ENCODE measurements at places on chromosomes 2 and 18.
A peak's percentile ranks its signal among the peaks of the same experiment; 100 is the strongest.

DNA sequence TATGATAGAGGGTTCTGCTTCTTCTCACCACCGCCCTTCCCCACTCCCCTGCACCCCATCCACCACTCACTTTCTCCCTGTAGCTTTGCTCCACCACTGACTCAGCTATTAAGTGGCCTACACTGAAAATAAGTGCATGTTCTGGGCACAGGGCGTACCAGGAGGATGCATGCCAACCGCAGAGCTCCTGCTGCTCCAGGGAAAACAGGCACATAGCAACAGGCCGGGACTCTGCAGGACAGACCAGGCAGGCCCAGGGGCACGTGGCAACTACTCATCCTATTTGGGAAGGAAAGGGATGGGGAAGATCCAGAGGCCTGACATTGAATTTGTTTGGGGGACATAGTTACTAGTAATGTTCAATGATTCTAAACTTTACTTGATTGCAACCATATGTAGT lies 28.4 kb downstream of the ARL4C start:
- no peak for DNase-seq

GRCh38 chr2:63811063-63811462 lies 30.6 kb upstream of the UGP2 start:
- no peak for DNase-seq

- DNase-seq = no peak
These were observed 58.9 kb upstream of the STON1 start for GRCh38 chr2:48471048-48471474.

DNA sequence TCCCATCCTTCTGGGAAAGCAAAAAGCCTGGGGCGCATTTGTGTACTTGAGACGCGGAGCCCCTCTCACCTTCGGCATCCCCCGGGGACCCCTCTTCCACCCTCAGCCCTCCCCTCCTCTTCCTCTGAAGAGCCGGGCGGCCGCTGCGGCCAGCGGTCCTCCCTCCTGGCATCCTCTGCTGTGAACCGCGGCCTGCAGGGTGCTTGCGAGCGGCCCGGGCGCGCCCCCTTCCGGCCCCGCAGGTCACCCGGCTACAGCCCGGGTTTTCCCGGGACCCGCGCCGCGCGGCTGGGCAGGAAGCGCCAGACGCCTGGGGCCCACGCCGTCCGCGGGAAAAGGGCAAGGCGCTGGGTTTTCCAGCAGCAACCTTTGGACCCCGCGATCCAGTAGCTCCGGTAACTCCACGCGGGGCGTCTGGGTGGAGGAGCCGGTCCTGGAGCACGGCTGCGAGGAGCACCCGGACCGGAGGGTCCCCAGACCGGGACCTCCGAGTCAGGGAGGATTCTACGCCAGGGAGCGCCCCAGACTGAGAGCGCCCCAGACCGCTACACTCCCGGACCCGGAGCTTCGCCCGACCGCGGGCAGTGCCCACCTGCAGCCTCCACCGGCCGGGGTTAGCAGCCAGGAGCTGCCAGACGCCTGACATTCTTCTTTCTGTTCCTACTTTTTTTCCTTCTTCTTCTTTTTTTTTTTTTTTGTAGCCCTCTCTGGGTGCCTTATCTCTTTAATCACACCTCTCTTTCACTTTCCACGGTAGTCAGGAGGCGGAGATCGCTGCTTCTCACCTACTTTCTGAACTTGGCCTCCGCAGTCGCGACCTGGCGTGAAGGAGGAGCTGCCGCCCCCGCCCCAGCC lies at the start of gene IL18R1:
Gene IL18R1 (plus strand): TSS at position 271 of the 855 bp plus-strand sequence. CDS start 6,865 bp downstream, outside the sequence.
- peak; percentile 41 for DNase-seq

DNA sequence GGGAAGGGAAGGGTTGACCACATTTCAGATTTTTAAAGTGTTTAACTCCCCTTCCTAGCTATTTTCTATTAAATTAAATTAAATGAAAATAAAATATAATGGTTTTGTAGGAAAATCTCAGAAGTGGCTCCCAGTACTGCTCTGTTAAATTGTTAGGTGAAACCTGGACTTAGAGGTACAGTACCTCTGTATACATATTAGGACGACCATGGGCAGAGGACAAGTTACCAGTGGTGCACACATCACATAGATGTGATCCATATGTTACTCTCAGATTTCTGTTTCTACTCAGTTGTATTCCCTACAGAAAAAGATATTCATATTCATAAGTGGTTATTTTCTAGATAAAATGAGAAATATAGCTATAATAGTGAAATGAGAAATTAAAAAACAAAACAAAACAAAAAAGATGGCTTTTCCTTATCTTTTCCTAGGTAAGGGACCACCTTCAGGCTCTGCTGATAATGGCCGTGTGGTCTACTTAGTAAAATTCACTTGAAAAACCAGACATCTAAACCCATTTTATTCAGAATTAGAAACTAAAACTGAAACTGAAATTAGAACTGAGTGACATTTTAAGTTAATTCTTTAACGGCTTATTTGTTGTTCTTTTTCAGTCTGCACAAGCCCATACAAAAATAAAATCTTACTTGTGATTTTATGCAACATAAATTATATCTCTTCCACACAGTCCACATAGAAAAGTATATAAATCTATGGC lies 832.5 kb upstream of the CHAC2 start:
- no peak for DNase-seq

DNA sequence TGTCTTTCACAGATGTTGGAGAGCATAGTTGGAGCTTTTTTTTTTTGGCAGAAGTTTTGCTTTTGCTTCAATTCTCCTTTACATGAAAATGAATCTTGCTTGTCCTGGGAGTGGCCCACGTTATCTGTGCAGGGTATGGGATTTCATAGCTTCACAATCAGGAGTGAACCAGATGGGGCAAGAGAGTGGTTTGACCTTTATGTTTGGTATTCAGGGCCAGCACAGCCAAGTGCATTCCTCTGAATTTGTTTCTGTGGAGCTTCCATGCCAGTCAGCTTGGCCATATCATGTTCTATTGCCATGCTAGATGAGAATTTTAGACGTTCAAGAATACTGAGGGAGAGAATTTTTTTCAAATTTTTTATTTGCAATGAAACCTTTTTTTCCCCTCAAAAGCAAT lies 116.6 kb downstream of the PRPF40A start:
- no peak for DNase-seq

- DNase-seq = no peak
These were observed 486.0 kb downstream of the ERBB4 start for GRCh38 chr2:212052412-212053159.

DNA sequence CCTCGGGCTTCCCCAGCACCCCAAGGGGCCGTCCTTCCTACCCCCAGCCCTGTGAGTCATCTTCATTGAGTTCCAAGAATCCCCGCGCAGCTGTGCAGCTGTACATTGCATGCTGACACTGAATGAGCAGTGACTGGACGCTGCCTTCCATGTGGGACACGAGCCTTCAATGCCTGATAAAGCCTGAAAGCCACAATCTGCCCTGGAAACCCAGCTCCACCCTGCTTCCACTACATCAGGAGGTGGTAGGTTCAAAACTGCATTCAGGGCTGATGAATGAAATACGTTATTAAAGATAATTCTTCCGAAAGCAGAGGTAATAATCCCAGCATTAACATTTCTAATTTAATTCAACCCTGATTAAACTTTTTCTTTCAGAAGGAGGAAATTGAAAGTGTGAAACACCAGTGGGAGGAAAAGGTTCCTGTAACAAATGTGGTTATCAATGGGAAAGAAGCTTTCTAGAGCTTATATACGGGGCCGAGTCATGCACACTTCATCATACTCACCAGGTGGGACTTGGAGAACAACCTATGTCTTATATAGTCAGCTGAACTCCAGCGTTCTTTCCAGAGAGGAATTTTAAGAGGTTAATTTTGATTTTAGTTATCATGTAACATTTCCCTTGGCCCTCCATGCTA lies 360.1 kb downstream of the LPIN1 start:
- DNase-seq = no peak

GRCh38 chr2:75284345-75284744 lies 85.0 kb upstream of the TACR1 start:
- DNase-seq = no peak

- no peak for DNase-seq
These were observed 33.0 kb upstream of the GREB1 start for GRCh38 chr2:11500702-11501303.

GRCh38 chr18:9536354-9537152 lies 61.2 kb downstream of the RALBP1 start:
- no peak for DNase-seq

DNA sequence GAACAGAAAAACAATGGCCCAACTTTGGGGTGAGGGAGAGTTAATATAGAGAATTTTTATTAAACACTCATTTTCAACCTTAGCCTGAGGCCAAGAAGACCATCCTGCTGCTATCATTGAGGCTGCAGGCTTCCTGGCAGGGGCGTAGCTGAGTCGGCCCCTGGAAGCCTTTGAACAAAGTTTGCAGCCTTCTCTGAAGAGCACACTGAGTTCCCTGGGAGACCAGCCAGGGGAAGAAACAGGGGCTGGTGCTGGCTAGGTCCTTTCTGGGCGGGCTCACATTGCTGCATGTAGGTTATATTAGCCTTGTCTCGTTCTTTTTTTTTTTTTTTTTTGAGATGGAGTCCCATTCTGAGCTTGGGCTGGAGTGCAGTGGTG lies 126.8 kb upstream of the HS6ST1 start:
- no peak for DNase-seq

- no peak for DNase-seq
These were observed 61.9 kb upstream of the CABYR start for GRCh38 chr18:24076950-24077349.

DNA sequence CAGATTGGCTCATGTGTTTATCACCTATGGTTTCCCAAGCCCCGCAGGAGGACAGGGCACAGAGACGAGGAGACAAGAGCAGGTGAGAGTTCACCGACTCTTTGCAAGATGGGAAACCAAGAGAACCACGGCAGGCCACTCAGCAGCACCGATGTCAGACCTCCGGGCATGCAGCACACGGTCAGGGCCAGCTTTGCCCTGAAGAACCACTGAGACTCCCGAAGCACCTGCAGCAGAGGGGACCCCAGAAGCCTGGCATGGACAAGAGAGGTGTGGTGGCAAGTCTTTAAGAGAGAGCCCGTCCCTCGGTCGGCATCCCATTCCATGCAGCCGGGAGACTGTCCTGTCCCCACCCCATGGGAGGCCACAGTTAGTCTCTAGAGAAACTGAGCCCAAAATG lies 36.6 kb upstream of the TAF1B start:
- DNase-seq = no peak

DNA sequence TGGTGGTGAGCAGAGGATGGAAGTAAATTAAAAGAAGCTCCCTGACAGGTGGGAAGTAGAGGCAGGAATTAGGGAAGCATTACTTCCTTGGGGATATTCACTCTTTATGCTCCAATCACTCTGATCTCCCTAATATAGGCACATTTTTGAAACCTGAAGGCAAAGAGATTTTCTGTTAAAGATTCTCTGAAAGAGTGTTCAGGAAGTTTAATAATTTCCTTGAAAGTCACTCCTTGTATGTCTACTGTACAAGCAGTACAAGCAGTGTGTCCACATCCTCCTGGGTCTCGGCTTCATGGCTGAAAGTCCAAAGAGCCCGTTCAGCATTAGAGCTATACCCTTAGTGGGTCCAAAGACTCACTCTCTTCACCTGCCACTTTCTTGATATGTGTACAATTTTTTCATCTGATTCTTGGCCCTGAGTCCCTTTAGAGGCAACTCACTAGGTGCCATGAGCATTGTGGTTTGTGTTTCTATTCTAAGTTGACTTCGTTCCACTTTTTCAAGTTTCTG lies 60.2 kb downstream of the AAK1 start:
- DNase-seq = no peak

- DNase-seq = no peak
These were observed 148.7 kb downstream of the LDLRAD4 start for GRCh38 chr18:13366962-13367892.

- DNase-seq = no peak
These were observed 380.6 kb downstream of the SOX11 start for GRCh38 chr2:6072768-6073167.

DNA sequence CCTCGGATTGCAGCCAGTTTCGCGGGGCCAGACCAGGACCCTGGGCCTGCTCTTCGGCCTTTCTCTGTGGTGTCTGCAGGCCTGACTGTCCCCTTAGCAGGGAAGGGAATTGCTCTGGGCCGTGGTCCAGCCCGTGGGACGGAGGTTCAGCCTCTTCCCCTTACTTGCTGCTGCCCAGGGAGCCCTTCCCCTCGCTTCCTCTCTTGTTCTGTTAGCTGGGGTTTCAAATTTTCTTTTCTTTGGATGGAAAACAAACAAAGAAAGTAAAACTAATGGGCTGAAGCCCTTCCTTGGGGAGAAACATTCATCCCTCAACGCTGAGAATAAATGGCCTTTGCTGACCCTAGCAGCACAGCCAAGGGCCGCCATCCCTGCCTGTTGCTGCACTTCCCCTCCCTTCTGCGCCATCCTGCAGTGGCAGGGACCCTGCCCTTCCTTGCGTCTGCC lies 52.4 kb downstream of the ASAP2 start:
- no peak for DNase-seq

DNA sequence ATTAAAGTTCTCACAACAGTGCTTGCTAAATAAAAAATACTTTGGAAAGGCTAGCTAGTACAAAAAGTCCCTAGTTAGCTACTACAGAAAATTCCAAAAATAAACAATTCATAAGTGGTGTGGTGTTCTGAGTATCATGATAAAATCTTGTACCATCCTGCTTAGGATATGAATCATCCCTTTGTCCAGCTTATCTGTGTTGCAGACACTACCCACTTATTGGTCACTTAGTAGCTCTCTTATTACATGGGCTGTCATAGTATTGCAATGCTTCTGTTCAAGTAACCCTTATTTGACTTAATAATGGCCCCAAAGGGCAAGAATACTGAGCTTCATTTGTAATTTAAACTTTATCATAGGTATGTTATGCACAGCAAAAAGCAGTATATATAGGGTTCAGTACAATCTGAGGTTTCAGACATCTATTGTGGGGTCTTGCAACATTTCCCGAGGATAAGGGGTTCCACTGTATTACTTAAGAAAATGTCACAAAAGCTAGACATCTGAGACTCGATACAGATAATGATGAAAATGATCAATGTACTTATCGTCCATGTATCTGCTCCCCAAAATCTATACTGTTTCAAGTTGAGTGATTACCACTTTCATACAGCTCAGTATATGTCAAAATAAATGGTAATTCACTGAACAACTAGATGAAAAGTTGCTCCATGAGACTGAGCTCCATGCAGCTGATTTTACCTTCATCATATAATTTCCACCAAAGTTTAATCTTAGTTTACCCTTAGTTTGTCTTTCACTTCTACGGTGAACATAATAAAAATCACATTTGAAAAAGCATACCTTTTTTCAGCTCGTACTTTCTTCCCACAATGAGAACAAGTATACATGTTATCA lies 93.8 kb downstream of the C2orf74 start:
- DNase-seq = no peak

DNA sequence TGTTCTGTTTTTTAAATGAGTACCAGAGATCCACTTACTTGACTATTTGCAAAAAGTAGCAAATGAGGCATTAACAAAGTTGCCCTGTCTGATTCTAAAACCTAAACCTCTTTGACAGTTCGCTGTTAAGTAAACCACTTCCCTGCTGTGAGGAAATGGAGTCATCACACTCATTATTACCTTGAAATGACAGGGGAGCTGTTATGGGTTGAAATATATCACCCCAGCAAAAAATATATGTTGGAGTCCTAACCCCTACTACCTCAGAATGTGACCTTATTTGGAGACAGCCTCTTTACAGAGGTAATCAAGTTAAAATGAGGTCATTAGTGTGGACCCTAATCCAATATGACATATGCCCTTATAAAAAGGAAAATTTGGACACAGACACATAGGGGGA lies 36.1 kb downstream of the DHRS9 start:
- DNase-seq = no peak
